ENCODE measurements at places on chromosomes 6 and 20.

- DNase-seq, result no peak
Observed at GRCh38 chr6:107634324-107635056, 144.6 kb downstream of the SOBP start.

- DNase-seq, result no peak
Observed at GRCh38 chr20:19874040-19874727, 116.1 kb downstream of the RIN2 start.

DNA sequence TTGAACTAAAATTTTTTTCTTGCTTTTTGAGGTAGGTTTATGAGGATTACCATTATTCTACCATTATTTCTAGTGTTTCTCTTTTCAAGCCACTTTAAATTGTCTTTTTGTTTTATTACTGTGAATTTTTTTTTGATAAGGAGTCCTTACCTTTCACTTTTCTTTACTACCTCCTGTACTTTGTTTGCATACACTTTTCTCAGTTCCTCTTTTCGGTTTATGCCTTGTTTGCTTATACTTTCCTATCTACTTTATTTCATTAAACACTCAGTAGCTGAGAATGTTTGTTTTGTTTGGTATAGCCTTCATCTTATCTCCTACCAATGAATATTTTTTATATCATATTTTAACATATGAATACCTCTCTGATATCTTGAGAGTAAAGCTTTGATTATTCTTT, 147.9 kb downstream of the TFAP2B start:
- no peak for DNase-seq

- no peak for DNase-seq
Observed at GRCh38 chr6:53878808-53879207, 84.0 kb downstream of the LRRC1 start.

GRCh38 chr6:113599444-113599843, 257.7 kb upstream of the MARCKS start:
- no peak for DNase-seq

DNA sequence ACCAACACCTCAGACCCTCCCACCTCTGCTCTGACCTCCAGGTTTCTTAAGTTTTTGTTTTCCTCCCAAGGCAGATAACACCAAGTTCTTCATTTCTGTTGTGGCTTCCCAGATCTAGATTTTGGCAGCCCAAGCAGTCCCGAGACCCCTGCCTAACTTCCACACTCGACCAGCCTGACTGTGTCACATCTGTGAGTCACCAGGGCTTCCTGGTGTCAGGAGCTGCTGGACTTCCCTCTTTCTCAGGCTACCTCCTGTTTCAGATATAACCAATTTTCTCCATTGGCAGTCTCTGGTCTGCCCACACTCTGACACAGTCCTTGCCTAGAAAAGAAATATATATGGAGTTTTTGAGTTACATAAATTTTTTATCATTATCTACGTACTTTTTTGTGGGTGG, 46.1 kb upstream of the CCN6 start:
- DNase-seq, result no peak

- no peak for DNase-seq
Observed at GRCh38 chr20:51013577-51014330, 9.2 kb downstream of the KCNG1 start.

GRCh38 chr20:59666586-59666985, 62.2 kb downstream of the PHACTR3 start:
- no peak for DNase-seq

GRCh38 chr6:79070206-79070825, 7.7 kb downstream of the PHIP start:
- no peak for DNase-seq

DNA sequence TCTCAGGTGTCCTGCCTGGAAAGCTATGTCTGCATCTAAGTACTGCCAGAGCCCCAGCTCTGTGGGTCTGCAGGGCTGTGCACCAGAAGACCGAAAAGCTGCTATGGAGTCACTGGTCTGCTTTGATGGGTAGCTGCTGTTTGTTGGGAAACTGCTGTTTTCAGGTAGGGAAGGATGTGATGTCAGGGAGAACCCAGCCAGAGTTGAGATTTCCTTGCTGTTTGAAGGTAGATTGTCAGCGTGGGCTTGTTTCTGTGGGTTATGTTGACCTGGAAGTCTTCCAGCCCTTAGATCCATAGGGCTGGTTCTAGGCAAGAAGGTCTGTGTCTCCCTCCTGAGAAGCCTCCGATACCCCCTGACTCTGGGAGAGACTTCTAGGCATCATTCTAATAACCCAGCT, 12.2 kb upstream of the SHLD1 start:
- DNase-seq, result no peak

DNA sequence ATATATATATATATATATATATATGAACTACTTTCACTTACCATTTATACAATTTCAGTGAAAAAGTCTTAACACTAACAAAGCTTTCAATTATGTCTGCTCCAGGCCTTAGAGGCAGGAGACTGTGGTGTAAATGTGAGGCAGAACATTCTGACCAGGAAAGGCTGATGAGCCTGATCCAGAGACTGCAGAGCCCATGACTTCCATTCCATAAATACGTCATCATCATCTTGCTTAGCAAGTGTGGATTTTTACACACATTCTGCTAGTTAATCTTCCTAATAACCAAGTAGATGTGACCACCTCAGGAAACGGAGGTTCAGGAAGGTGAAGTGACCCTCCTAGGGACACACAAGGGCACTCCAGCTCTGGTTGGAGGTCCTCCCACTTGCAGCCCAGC, 14.9 kb downstream of the TRERF1 start:
- DNase-seq, result no peak

- DNase-seq, result peak; percentile 66
Observed at GRCh38 chr6:137811121-137811915, 55.7 kb upstream of the TNFAIP3 start.

DNA sequence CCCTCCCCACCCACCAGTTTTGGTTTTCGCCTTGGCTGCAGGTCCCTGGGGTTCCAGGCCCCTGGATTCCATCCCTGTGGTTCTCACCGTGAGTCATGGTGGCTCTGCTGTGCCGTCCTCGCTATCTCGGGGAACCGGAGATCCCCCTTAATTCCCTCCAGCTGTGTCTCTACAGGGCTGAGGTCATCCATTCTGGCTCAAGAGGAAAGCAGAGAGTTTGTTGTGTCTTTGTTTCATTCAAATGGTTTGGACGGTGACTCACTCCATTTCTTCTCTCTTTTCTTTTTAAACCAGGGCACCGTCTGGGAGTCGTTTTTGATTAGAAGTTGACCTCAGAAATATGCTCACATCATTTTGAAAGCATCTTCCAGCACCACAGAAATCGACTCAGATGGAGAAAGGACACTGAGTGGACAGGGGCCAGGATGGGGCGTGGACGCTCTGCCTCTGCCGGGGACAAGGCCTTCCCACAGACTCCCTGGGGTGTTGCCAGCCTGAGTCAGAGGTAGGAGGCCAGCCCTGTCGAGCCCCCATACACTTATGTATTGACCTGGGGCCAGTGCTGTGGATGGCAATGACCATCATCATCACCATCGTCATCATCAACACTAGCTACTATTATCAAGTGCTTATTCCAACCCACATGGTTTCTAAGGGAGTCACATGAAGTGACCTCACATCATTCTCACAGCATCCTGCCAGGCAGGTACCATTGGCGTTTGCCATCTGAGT, 176.2 kb downstream of the NFATC2 start:
- DNase-seq, result no peak

DNA sequence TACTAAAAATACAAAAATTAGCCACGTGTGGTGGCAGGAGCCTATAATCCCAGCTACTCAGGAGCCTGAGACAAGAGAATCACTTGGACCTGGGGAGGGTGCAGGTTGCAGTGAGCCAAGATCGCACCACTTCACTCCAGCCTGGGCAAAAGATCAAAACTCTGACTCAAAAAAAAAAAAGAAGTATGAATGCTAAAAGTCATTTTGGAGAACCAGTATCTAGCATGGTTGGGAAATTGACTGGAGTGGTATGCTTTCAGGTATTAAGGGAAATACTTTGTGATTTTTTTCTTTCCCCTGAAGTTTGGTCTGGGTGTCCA, 30.1 kb downstream of the PCMT1 start:
- no peak for DNase-seq

GRCh38 chr20:35296101-35296554, 3.9 kb upstream of the FAM83C start:
- no peak for DNase-seq

DNA sequence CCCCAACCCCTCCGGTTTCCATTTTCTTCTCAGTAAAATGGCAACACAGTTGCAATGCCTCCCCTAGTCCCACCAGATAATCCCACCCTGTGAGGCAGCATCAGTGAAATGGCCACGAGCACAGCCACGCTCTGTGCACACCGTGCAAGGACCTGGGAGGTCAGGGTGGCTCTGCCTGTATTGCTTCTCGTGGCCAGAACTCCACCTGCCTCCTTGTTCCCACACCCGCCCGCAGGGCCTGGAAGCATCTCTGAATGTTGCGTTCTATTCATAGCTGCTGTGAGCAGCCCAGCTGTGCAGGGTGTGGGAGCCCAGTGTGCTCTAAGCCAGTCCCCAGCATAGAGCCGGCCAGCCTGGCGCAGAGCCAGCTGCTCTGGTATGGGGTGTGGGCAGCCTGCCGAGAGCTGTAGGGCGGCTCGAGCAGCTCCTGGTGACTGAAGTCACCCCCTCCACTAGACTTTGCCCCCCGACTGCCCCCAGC, 161.1 kb downstream of the DLL1 start:
- no peak for DNase-seq

GRCh38 chr6:53335224-53335994, 13.3 kb downstream of the ELOVL5 start:
- no peak for DNase-seq

DNA sequence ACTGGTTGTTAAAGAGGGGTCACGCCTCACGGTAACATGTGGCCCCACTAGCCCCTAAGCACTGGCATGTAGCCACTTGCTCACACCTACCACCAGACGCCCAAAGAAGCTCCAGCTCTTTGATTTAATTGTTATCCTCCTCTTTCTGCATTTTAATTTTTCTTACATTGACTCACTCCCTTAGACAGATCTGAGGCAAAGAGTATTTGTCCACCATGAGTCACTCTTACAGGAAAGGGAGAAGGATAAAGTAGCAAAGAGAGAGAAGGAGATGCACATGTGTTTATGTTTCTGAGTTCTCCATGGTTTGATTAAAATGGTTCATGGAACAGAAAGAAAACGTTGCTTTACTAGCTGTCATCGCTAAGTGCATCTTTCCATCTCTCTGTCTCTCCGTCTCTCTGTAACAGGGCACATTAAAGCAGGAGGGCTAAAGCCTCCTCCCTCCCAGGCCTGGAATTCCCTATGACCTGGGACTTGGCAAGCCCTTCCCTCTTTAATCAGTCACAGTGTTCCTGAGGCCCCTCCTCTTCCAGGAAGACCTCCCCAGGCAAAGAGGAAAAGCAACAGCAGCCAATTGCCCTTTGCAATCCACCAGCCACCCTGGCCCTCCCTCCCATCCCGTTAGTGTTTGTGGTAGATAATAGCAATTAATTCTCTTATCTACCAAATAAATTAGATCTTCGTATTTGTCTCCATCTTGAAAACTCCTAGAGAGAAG, 112.8 kb upstream of the TSHZ2 start:
- no peak for DNase-seq

- DNase-seq, result no peak
Observed at GRCh38 chr6:73644941-73645591, 8.7 kb downstream of the SLC17A5 start.

GRCh38 chr6:158322724-158323560, 10.7 kb downstream of the TULP4 start:
- DNase-seq, result no peak

DNA sequence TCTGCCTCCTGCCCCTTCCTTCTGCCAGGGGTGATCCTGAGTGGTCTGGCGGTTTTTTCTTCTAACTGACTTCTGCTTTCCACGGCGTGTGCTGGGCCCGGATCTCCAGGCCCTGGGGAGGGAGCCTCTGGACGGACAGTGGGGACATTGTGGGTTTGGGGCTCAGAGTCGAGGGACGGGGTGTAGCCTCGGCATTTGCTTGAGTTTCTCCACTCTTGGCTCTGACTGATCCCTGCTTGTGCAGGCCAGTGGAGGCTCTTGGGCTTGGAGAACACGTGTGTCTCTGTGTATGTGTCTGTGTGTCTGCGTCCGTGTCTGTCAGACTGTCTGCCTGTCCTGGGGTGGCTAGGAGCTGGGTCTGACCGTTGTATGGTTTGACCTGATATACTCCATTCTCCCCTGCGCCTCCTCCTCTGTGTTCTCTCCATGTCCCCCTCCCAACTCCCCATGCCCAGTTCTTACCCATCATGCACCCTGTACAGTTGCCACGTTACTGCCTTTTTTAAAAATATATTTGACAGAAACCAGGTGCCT, 10.2 kb downstream of the SLC29A1 start:
- DNase-seq, result no peak

DNA sequence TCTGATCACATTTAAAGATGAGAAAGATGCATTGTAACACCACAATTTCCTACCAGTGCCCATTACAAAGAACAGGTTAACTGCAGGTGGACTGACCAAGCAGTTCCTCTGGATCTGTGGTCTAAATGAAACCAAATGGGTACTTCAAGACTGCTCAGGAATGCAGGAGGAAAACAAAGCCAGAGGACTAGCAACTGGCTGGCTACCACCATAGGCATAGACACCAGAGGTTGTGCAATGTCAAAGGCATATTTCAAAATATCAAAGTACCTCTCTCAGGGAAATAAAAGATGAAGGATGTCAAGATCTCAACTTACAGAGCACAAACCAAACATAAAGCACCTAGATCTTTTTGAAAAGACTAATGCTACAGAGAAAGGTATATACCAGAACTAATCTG, 65.5 kb downstream of the GMDS start:
- no peak for DNase-seq

- peak; percentile 72 for DNase-seq
Observed at GRCh38 chr6:152642578-152643375, 5.6 kb upstream of the SYNE1 start.

DNA sequence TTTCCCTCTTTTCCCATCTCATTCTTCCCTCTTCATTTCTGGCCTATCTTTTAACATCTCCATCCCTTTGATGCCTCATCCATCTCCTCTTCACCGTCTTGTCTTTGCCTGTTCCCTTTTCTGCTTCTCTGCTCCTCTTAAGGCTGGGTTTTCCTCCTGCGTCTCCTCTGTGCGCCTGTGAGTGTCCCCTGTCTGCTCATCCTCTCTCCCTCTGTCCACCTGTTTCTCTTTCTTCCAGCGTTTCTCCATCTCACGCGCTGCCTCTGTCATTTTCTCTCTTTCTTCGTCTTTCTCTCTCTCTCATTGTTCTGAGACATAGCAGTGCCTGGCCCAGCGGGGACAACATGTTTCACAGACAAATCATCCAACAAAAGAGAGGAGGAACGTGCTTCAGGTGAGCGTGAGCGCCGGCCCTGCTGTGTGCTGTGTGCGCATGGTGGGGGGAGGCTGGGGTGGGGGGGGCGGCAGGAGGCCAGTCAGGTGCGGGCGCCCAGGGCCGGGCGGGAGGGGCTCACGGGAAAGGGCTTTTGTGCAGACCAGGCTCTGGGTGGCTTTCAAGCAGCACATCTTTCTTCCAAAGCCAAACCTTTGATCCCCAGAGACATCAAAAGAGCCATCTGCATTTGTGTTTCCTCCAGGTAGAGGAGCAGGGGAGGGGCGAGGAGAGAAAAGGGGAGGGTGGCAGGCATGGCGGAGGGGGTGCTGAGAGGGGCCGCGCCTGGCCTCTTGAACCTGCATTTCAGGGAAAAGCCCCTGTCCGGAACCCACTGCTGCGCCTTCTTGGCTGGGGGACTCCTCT, 121.3 kb downstream of the VEGFA start:
- no peak for DNase-seq

- DNase-seq, result no peak
Observed at GRCh38 chr6:36204068-36204753, 7.7 kb downstream of the BRPF3 start.
